ENCODE measurements at places on chromosomes 3 and 15.

DNA sequence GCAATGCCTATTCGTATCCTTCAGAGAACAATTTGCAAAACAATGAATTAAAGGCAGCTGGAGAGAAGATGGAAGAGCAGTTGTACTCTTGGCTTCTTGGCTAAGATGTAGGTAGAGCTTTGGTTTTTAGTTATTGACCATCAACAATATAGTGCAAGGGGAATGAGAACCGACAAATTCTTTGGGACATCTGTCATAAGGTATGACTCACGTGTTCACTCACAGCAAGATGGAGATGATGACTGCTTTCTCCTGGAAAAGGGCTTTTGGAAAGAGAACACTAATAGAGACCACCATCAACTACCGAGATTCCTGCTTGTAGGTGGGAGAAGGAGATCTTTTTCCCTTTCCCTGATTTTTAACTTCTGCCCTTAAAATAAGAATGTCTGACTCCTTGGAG lies 234.9 kb downstream of the NTRK3 start:
- no peak for DNase-seq

GRCh38 chr3:125643172-125643571 lies 47.9 kb upstream of the OSBPL11 start:
- DNase-seq: no peak

DNA sequence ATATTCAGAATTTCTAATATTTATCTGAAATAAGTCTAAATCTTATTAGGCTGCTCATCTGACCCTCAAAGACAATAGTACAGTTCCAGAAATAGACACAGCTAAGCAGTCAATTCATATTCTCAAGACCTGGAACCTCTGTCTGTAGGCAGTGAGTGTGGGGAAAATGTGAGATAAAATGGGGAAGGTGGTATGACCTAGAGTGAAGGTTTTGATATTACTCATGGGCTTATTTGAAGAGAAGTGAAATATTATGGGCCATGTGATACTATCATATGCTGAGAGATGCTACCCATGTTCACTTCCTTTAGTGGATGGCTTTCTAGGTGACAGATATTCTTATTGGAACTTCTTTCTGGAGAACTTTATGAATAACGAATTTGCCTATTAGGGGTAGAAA lies 33.5 kb downstream of the TGFBR2 start:
- DNase-seq: peak; percentile 20

GRCh38 chr3:135007607-135008006 lies 212.5 kb downstream of the EPHB1 start:
- no peak for DNase-seq

GRCh38 chr3:33355611-33356010 lies 78.4 kb downstream of the FBXL2 start:
- DNase-seq: no peak

- peak; percentile 7 for DNase-seq
These were observed 826 bp downstream of the SHC4 start for GRCh38 chr15:48962662-48963523.

- no peak for DNase-seq
These were observed 20.8 kb downstream of the ATP13A3 start for GRCh38 chr3:194465920-194466570.

DNA sequence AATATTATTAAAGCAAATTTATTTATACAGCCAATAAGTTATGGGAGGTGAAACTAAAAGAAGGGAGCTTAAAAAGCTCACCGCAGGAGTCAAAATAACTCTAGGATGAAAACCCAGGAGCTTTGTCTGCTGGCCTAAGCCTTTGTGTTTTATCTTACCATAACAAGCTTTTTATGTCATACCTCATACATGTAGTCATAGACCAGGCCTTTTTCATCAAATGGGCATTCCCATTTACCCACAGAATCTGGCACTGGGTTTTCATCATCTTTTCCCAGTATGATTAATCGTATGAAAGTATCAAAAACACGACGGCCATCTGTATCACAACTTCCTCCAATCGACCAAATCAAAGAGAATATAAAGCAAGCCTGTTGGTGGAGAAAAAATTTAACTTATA lies 122.8 kb downstream of the DNAH12 start:
- peak; percentile 6 for DNase-seq

DNA sequence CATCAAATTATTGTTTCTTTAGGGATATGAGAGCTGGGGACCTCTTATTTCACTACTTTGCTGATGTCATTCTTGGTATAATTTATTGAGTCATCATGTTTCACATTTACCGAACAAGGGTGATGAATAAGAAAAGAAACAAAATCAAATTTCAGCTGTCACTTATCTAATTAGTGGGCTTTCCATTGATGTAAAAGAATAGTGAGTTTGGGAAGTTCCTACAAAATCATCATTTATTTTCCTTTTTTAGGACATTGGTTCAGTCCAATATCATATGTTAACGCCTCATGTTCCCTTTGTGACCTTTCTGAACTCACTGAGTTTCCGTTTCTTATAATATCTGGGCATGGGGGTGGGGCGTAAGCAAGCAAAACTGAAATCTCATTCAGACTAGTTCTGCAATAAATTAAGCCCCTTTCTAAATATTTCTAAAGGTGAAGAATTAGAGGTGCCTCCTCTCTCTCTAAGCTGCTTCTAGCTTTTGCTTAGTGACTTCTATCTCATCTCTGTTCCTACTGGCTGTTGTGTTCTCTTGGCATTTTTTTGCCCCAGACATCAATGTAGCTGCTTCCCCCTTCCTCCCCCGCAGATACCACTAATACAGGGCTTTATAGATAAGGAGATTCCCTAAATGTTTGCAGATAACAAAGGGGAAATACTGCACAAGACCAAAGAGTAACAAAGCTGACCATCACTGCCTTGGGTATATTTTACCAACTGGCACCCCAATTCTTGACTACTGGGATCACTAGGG lies 238.0 kb upstream of the CTNNB1 start:
- peak; percentile 69 for DNase-seq

Measured in suppressor macrophage treated with lipopolysaccharide for 1 hour (primary cell).